ENCODE measurements at places on chromosomes 3 and 15.

DNA sequence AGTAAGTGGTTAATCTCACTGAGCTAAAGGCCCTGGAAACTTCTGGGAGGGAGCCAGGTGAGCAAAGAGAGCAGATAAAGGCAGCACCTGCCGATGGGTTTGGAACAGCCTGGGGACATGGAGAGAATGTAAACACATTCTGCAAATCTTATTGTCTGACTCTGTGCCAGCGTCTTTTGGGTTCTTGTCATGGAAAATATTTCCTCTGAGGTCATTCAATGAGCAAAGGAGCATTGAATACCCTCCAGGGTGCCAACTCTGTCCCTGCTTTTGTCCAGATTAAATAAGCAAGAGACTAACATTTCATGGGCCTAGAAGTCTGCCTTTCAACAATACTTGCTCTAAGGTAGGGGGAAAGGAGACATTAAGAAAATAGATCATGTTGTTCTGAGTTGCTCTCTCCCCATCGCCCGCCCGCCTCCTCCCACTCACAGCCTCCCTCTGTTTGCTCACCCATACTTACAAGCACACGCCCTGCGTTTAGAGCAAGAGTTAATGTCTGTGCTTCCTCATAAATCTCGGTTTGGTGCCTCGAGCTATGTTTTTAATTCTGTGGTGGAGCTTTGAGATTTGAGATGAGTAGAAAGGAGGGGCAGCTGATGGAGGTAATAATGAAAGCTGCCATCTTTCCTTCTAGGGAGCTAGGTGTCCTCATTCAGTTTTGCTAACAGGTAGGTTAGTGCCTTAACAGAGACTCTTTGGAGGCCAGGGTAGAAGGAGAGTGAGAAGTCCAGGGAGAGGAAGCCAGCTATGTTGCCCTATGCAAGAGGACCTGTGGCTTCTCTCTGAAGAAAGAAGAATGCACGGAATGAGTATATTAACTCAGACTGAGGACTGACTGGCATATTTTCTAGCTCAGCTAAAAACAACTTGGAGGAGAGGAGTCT lies 132.9 kb downstream of the TPRG1 start:
- DNase-seq: peak; percentile 94

DNA sequence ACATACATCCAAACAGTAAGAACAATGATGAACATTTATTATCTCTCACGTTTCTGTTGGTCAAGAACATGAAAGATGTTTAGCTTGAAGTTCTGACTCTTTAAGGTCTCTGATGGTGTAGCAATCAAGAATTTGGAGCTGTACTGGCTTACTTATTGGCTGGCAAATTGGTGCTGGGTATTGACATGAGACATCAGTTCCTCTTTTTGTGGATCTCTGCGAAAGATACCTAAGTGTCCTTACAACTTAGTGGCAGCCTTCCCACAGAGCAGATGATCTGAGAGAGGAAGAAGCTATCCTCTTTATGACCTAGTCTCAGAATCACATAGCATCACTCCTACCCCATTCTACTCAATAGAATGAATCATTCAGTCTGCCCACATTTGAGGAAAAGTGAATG lies 309.8 kb upstream of the DCBLD2 start:
- DNase-seq: no peak

DNA sequence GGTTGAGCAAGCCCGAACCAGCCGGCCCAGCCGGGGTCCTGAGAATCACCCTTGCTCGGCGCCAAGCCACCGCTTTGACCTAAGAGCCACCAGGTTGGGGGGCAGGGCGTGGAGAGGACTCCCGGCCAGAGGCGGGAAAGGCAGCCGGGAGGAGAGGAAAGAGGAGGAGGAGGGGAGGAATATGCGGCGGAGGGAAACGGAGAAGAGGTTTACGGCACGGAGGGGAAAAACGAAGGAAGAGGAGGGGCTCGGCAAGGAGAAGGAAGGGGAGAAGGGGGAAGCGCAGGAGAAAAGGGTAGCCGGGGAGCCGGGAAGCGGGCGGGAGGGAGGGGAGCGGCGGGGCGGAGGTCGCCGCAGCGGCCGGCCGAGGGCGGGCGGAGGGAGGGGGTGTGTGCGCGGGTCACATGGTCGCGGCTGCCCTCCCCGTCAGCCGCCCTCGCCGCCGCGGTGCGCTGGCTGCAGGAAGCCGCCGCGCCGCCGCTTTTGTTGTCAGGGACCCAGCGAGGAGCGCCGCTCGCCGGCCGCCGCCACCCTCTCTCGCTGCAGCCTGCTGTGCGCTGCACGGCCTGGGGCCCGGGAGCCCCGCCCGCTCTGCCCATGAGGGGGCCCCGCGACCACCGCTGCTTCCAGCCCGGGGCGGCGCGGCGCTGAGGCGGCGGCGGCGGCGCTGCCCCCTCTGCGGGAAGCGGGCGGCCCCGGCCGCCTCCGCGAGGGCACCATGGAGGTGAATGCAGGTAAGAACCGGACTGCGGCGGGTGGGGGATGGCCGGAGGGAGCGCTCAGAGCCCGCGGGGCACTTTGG lies at the start of gene NR1D2:
NR1D2 (plus strand) TSS at position 426 of the 802 bp plus-strand sequence; CDS start at position 719, 293 bp downstream.
- peak; percentile 60 for DNase-seq

GRCh38 chr3:78659386-78659987 lies 1108.3 kb downstream of the ROBO1 start:
- DNase-seq: no peak

DNA sequence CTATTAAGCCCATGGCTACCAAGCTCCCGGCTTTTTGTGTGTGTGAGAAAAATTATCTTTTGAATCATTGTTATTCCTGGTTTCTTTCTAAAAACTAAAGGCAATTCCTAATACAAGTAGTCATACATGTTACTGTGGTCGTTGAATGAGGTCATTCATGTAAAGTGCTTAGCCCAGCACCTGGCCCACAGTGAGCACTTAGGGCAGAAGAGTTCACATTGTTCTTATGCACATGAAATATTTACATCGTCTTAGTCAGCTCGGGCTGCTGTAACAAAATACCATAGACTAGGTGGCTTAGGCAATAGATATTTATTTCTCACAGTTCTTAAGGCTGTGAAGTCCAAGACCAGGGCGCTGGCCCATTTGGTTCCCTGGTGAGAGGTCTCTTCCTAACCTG lies 216.1 kb downstream of the SHQ1 start:
- no peak for DNase-seq

DNA sequence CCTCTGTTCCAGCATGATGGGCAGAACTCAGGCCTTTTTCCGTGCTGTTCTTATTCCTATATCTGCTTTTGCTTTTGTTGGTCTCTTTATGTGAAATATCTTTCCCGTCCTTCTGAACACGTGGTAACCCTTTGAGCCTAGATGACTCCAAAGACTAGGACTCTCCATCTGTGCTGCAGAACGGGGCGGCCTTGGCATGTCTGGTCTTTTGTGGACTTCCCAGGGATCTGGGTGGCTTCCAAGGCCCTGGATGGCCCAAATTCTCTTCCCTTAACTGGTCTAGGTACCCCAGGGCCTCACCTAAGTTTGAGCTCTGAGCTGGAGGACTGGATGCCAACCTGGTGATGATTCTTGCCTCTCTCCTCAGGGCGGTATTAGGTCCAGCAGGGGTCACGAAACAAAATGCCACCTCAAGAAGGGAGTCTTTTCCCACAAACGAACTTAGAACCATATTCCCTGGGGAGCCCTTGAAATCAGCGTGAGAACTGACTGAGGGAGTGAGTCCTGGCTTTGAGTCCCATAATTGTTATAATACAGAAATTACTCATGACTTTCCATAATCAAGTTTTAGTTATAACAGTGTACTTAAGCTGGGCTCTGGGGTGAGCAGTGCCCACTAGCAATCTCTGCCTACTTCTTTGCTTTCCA lies 13.8 kb downstream of the TLNRD1 start:
- DNase-seq: no peak

DNA sequence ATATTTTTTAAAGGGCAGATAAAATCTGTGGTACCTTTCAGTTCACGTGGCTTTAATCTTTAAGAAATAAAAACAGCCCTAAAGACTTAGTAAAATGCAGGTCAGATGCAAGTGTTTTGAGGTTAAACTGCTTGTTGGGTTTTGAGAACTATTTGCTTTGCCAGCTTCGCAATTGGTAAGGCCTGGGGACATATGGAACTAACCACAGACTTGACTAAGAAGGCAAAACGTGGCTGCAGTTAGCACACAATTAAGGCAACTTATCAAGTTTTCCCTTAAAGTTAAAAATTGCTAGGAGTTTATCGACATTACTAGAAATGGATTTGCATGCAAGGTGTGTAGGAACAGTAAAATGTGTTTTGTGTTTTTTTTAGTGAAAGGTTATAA lies 206.9 kb downstream of the ZNF385D start:
- no peak for DNase-seq

- DNase-seq: no peak
Measured at GRCh38 chr3:185823078-185824044, 1.5 kb downstream of the IGF2BP2 start.

DNA sequence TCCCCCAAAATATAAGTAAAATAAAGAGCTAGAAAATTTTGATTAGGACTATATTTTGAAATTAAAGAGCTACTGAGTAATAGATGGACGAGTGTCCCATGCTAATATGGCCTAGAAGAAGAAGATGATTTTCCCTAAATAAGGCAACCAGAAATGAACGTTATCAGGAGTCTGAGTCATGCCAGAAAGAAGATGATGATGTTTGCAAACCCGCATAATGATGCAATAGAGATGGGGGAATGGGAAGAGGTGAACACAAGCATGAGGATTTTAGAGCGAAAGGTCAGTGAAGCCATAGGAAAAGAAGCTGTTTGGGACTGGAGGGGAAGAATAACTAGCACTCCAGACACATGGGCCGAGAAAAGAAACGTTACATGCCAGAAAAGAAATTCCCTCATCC lies 71.7 kb downstream of the FGF12 start:
- DNase-seq: no peak

DNA sequence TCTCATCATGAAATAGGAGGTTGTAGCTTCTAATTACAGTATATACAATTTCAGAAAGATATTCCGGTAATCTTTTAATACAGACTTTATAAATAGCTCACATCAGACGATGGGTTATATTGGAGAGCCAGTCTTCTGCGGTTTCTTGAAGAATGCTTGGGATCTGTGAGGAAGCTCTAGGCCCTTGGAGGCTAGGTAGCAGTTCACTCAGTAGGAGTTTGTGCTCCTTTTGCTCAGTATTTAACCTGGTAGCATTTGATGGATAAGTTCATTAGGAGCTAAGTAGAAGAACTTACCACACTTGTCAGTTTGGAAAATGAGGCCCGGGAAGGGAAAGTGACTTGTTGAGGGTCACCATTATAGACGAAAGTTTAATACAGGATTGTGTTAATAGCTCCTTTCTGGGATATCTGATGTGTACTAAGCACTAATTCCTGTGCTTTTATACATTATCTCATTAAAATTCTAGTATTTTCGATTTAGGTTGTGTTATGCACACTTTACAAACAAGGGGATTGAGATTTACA lies 2.8 kb downstream of the FNDC3B start:
- DNase-seq: no peak

GRCh38 chr15:39345176-39345575 lies 235.7 kb upstream of the THBS1 start:
- no peak for DNase-seq

DNA sequence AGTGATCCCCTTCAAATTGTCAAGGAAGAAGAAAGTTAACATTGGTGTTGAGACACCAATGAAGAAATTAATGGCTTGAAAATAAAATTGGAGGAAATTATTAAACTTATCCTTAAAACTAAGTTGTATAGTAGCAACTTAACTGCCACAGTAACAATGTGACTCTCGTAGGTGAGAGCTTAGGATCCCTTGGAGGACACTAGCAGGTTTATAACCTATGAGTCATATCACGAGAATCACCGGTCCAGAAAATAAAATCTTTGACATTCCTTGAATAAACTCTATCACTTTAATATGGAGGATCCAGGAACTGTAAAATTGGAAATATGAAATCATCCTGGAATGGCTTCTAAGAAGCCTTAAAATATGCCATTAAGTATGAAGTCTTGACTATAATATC lies 2.1 kb downstream of the GHSR start:
- DNase-seq: no peak

- peak; percentile 81 for DNase-seq
Measured at GRCh38 chr3:187748050-187748481, 2.8 kb upstream of the BCL6 start.

GRCh38 chr3:191959876-191960413 lies 499.0 kb downstream of the PYDC2 start:
- DNase-seq: no peak

DNA sequence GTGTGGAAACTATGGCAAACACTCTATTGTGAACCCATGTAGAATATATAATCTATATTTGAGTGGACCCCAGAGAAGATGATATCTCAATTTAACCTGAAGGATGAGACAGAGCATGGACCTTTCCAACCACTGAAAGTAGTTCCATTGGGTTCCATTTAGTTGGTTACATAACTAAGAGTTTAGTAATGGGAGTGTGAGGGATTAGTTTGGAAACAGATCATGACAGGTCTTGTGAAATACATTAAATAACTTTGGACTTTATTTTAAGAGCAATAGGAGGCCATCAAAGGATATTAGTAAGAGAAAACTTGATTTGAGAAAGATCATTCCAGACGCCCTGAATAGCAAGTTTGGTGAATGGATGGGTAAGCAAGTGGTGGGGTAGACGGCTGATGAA lies 487.2 kb upstream of the ROBO2 start:
- DNase-seq: no peak

- no peak for DNase-seq
Measured at GRCh38 chr3:183435661-183436060, 7.2 kb upstream of the MCF2L2 start.

DNA sequence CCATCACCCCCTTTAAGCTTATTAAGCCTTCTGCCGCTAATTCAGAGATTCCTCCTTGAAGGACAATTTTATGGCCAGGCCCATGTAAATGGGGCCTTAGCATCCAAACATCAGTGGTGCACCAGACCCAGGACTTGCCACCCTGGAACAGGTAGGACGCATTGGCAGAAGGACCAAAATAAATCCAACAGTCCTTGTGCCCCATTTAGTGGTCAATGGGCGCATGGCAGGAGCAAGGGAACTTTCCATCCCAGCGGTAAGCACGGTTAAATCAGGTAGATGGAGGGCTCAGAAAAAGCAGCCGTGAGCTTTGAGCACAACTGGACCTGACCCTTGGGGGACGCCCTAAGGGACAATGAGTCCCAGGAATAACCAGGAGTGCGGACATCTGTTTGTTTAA lies 540.8 kb upstream of the ROBO1 start:
- no peak for DNase-seq

GRCh38 chr3:385151-385550 lies 188.6 kb downstream of the CHL1 start:
- no peak for DNase-seq

- peak; percentile 8 for DNase-seq
Measured at GRCh38 chr3:62211675-62212429, 161.5 kb downstream of the FEZF2 start.

GRCh38 chr3:6467186-6467585 lies 393.7 kb upstream of the GRM7 start:
- DNase-seq: no peak
